ENCODE measurements at places on chromosomes 5 and 9. TPM values are rescaled to one million over a fixed set of nuclear protein-coding genes. Genes with fewer than 3 reads are reported as not detected.

The CDKN2A gene
- total RNA-seq = 0.31 TPM

DNA sequence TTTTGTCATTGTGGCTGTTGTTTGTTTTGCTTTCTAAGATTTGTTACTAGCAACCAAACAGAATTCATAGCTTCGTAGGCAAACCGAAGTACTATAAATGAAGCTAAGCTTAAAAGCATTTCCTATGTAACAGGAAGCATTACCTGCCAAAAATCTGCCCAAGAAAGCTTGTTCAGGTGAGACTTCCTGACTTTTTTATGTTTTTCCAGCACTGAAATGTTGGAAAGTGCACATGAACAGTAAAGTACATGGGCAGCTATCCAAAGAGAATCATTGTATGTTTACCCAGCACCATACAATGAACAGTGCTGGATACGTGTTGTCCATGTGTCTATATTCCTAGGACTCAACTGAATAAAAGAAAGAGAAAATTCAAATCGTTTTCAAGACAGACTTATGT lies 247.1 kb downstream of the NFIB start:
- no peaks in the 10 kb centered on the region for H3K4me1 ChIP-seq
- peak overlapping the region; percentile 30 for H3K27ac ChIP-seq
- no peaks in the 10 kb centered on the region for H3K36me3 ChIP-seq
- no peaks in the 10 kb centered on the region for H3K27me3 ChIP-seq

- H3K27ac ChIP-seq = peak overlapping the region; percentile 38
- DNase-seq = peak; percentile 37
Observed at GRCh38 chr5:42840269-42840668, 28.6 kb upstream of the SELENOP start.

GRCh38 chr9:89732939-89733324 lies 128.1 kb downstream of the GADD45G start:
- peaks cover 27% of the 10 kb centered on the region for H3K4me1 ChIP-seq
- DNase-seq = no peak
- H3K36me3 ChIP-seq = no peaks in the 10 kb centered on the region
- peak overlapping the region; percentile 37 for H3K27ac ChIP-seq
- no peak overlapping the region for H3K4me3 ChIP-seq
